Skeletal muscle cell (primary cell): ENCODE measurements at places on chromosomes 11 and 22.
A peak's percentile ranks its signal among the peaks of the same experiment; 100 is the strongest.

- no peak for DNase-seq
Observed at GRCh38 chr11:117583063-117583801, 213.8 kb downstream of the DSCAML1 start.

- no peak for DNase-seq
Observed at GRCh38 chr11:2665526-2666400, 34.0 kb downstream of the KCNQ1OT1 start.

DNA sequence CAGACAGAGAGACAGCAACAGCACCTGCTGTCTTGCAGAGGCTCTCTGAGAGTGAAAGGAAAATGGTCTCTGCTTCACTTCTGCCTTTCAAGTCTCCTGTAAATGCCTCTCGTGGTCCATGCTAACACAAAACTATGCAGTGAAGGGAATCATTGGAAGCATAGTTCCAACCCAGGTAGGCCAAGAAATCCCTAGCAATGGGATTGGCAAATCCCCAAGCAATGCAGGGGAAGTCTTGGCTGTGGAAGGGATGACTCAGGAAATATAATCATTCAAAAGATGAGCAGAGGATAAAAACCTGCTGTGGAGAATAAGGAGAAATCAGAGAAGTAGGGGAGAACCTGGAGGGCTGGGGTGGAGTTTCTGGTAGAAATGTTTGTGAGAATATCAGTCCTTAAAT, 216.1 kb upstream of the ZBED5 start:
- no peak for DNase-seq

GRCh38 chr11:119426142-119426541, 3.2 kb upstream of the THY1 start:
- DNase-seq, result no peak

- no peak for DNase-seq
Observed at GRCh38 chr11:72225411-72225951, 914 bp downstream of the INPPL1 start.

DNA sequence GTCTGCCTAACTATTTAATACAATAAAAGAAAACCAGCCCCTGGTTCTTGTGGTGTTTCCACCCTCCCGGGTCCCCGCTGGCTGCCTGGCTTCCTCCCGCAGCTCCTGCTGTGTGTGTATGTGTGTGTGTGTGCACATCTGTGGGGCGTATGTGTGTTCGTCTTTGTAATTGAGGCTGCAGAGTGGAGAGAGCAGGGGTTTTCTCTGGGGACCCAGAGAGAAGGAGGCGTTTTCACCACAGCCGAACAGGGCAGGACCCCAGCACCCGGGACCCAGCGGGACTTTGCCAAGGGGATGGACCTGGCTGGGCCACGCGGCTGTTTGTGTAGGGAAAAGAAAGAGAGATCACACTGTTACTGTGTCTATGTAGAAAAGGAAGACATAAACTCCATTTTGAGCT, 42.7 kb downstream of the IGLL1 start:
- DNase-seq, result no peak

DNA sequence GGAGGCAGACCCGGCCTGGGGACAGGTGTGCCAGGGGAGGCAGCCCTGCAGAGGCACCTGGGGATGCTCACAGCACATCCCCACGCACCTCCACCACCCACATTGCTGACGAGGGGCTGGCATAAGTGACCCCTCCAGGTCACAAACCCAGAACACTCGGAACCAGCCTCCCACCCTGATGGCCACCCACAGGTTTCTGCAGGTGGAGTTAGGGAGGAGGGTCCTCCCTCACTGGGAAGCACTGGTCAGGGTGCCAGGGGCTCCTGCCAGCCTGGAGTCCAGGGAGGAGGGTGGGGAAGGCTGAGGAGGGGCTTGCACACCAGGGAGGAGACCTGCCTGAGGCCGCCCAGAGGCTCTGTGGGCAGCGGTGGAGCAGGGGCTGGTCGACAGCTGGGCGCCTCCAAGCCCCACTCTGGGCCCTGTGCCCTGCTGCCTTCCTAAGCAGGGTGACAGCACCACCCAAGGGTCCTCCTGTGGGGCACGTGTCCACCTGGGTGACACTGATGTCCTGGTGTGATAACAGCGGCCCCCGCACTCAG, 51.0 kb upstream of the CARS1 start:
- DNase-seq, result no peak

DNA sequence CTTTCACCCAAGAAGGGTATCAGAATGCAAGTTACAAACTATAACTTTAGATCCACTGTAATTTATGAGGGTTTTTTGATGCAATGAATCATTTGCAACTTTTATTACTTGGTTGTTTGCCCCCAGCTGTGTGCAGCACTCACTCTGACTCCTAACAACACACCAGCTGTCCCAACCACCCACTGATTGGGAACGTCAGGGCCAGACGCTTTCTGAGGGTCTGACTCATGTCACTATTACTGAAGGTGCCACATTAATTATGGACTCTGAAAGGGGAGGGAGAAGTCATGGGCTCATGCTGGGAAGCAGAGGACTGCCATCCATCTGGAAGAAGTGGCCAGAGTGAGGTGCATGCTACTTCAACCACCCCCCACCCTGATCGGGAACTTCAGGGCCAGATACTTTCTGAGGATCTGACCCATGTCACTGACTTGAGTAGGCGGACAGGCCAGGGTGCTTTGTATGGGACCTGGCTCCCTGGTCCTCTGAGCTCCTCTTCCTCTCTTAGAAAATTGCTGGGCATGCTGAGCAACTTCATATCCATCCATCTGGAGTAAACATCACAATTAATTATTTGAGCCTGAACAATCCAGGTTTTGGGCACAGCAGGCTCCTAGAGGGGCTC, 44.9 kb upstream of the DRD2 start:
- DNase-seq, result no peak

DNA sequence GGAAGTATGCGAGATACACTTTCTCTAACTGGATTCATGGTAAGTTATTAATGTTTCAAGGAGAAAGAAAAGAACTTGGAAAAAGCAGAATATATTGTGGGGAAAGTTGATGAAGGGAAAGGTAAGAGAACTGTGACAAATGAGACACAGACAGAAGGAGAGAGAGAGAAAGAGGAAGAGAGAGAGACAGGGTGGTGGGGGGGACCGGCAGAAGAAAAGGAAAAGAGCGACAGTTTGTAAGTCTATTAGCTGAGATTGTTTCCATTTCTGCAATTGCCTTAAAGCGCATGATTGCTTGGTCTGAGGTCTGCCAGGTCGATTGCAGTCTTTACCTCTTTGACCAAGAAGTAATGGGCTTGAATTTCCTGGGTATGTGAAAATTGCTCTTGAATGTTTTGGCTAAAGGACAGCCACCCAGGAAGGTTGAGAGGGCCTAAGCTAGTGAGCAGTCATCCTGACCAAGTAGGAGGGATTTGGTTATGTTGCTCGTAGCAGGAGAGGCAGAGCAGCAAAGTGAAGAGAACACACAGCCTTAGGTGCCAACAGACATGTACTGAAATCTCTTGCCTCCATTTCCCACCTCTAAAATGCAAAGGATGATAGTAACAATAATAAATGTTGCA, 23.6 kb upstream of the TMA7B start:
- no peak for DNase-seq

DNA sequence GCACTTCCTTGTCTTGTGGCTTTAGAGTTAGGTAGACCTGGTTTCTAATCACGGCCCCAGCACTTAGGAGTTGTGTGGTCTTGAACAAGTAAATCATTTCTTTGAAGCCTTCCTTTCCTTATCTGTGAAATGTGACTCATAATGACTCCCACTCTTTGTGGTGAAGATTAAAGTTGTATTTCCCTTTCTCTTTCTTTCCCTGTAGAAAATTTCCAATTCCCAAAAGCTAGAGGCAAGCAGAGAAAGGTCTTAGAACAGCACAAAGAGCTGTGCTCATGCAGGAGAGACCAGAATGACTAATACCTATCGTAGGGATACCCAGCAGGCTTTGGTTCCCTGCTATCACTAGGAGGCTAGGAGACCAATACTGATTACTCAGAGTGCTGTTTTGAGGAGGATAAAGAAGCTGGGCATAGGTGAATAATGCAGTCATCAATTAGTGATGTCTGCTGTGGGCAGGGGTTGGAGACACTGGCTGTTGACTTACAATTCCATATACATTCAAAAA, 270.7 kb upstream of the SYN3 start:
- DNase-seq, result no peak

- DNase-seq, result no peak
Observed at GRCh38 chr22:27752771-27753170, 48.8 kb downstream of the MN1 start.

- DNase-seq, result no peak
Observed at GRCh38 chr22:37062376-37062675, 10.8 kb downstream of the KCTD17 start.

DNA sequence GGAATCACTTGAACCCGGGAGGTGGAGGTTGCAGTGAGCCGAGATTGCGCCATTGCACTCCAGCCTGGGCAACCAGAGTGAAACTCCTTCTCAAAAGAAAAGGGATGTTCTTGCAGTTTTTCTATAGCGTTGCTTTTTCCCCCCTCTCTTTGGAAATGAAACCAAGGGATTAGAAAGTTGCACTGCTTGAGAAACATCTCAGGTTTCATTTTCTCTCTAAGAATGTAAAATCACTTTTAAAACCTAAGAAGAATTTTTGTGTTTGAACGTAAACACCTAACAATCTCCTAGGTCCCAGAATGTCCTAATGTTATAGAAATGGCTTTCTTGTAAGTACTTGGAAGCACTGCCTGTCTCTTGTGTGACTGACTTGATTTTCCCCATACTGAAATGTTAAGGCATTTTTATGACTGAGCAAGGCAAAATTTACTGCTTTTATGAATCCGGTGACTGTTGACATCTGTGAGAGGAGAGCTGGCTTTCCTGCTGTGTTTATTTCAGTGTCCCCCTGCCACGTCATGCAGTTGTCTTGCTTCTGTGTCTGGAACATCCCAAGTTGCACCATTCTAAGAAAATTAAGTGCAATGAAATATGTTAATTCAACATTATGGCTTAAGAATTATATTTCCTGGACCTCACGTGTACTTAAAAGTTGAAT, 37.7 kb downstream of the NF2 start:
- peak; percentile 32 for DNase-seq

GRCh38 chr22:43745411-43745770, 66.7 kb downstream of the EFCAB6 start:
- no peak for DNase-seq

GRCh38 chr11:80010536-80010935, 569.7 kb upstream of the TENM4 start:
- DNase-seq, result no peak

GRCh38 chr22:21030621-21031544, 1.5 kb downstream of the SLC7A4 start:
- no peak for DNase-seq

- DNase-seq, result no peak
Observed at GRCh38 chr11:117724104-117724503, 72.9 kb downstream of the DSCAML1 start.

GRCh38 chr22:49353235-49353634, 474.4 kb downstream of the BRD1 start:
- no peak for DNase-seq

DNA sequence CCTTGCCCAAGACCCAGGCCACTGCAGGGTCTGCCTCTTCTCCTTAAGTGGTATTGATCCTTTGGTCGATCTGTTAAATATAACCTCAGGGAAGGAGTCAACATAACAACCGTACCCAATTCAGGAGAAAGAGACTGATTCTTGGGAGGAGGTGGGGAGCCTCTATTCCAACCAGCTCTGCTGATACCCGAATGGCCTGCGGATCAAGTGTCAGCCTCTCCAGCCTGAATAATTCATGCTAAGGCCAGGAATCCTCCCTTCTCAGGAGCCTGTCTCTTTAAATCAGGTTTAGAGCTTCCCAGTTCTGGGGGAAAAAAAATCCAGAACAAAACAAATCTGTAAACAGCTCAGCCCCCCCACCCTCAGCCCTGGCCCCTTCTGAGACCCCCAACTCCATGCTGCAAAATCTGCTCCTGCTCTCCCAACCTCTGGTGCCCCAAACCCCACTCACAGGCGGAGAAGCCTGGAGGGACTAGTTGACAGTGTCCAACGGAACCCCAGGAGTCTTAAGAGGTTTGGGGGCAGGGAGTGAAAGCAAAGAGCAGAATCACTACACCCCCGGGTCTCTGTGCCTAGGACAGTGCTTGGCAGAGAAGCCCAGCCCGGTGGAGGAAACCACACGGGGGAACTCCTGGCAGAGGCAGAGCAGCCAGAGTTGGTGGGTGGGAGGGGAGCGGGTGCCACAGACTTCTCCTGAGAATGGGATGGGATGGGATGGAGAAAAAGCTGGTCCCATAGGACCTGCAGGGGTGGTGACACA, 863 bp upstream of the TPBGL start:
- no peak for DNase-seq

- DNase-seq, result no peak
Observed at GRCh38 chr11:70692131-70692530, 293.8 kb downstream of the CTTN start.

DNA sequence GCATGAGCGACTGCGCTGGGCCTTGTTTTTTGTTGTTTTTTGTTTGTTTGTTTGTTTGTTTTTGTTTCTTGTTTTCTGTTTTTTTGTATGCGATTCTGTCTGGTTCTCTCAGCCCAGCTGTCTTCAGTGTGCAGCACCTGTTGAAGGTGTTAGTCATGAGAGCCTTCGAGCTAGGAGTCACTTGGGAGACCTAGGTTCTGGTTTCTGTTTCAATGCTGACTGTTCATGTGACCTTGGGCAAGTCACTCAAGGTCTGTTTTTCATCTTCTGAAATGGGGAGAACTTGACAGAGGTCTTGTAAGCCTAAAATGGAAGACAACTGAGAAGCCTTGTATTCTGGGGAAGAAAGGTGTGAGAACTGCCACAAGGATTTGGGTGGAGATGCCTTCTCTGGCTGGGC, 1.8 kb downstream of the DCPS start:
- DNase-seq, result no peak

DNA sequence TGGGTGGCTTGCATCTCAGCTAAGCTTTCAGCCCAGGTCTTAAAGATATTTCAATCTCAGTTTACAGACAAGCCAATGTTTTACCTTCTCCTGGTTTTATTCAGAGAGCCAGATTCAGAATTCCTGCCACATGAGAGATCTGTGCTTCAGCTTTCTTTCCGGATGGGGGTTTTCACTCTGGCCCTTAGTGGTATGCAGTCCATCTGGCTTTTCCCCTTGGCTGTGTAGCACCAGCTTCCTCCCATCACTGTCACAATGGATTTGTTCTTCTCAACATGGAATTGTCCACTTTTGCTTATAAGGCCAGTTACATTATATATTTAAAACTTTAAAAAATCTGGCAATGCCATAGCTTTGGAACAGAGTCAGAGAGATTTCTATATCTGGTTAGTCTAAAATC, 303.9 kb downstream of the ETS1 start:
- DNase-seq, result no peak

GRCh38 chr11:95605271-95605940, 184.2 kb downstream of the FAM76B start:
- no peak for DNase-seq
